ENCODE measurements at places on chromosomes 4 and X. TPM values are rescaled to one million over a fixed set of nuclear protein-coding genes. Genes with fewer than 3 reads are reported as not detected.

- DNase-seq, result no peak
These were observed 298.7 kb upstream of the CLNK start for GRCh38 chr4:10983268-10983667.

- DNase-seq, result no peak
These were observed 275.8 kb upstream of the CPEB2 start for GRCh38 chr4:14726441-14726840.

The CXCR3 gene
- total RNA-seq, result not detected

The PASD1 gene
- not detected for total RNA-seq

The ADH1A gene
- total RNA-seq, result not detected

GRCh38 chrX:31266203-31267076 is 194.6 kb upstream of the FTHL17 start:
- no peak for DNase-seq

DNA sequence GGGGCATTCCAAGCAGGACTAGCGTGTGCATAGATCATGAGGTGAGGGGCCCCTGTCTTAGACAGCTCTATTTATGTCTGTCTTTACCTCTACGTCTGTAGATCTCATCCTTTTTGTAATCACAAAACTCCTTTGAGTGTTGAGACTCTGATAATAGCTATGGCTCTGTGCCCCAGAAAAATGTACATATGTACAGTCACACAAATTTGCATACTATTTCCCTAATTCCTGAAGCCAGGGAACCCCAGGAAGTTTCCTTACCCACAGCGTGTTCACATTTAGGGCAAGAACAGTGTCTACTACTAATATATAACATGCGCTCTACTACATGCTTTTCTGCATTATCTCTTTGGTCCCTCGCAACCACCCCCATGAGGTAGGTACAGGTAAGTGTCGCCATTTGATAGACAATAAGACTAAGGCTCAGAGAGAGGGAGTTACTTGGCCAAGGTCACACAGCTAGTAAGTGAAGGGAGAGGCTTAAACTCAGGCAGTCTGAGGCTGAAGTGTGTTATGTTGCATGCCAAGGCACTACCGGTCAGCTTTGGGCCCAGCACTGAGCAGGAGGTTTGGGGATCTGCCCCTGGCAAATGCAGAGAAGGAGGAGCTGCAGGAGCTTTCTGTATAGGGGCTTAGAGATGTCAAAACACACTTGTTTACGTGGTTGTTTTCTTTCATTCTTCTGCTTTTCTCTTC is 21.0 kb upstream of the CITED1 start:
- no peak for DNase-seq

DNA sequence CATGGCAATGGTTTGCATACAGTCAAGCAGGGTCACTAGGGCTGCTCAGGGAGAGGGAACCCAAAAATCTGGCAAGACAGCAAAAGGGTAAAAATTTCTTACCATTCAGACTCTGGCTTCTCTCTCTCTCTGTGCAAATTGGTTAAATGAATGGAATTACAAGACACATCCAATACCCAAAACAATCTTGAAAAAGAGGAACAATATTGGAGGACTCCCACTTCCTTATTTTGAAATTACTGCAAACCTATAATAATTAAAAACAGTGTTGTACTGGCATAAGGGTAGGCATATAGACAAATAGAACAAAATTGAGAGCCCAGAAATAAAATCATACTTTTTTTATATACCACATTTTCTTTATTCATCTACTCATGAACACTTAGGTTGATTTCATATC is 24.1 kb downstream of the ETDA start:
- no peak for DNase-seq

GRCh38 chr4:102342404-102343074 is 2.7 kb downstream of the SLC39A8 start:
- DNase-seq, result no peak

- DNase-seq, result no peak
These were observed 335.1 kb downstream of the SMARCA1 start for GRCh38 chrX:129188231-129188630.

The IRF2 gene
- total RNA-seq, result 23.6 TPM

The RAB33A gene
- 0.47 TPM for total RNA-seq

- DNase-seq, result no peak
These were observed 547.5 kb downstream of the NLGN4X start for GRCh38 chrX:5681159-5681558.

- no peak for DNase-seq
These were observed 287.4 kb downstream of the RAB28 start for GRCh38 chr4:13196721-13197120.

- DNase-seq, result no peak
These were observed 66.5 kb downstream of the DMP1 start for GRCh38 chr4:87716371-87717265.

GRCh38 chrX:13367950-13368349 is 48.1 kb upstream of the ATXN3L start:
- no peak for DNase-seq

- no peak for DNase-seq
These were observed 265.3 kb downstream of the ZNF674 start for GRCh38 chrX:46279925-46280313.

The STIM2 gene
- 12.2 TPM for total RNA-seq

- DNase-seq, result no peak
These were observed 40.9 kb downstream of the NEK1 start for GRCh38 chr4:169571435-169571834.

GRCh38 chr4:137471461-137471860 is 60.8 kb downstream of the PCDH18 start:
- DNase-seq, result no peak

The AFF2 gene
- 0.24 TPM for total RNA-seq

DNA sequence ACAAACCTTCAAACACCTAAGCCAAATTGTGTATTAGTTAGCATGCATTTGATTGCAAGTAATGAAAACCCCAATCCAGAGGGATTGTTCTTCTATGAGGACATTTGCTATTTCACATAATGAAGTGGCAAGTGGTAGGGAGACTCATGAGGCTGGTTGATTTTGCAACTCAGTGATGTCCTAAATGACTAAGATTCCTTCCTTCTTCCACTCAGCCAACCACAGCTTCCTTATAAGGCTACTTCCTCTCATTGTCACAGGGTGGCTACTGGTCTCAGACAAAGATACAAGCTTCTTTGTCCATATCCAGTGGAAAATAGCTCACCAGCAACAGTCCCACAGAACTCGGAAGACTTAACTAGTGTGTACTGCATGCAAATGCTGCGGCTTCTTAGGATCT is 5.3 kb upstream of the OTC start:
- peak; percentile 68 for DNase-seq

The EVC gene
- total RNA-seq, result 58.6 TPM

GRCh38 chr4:6093671-6094070 is 75.4 kb upstream of the C4orf50 start:
- DNase-seq, result no peak

DNA sequence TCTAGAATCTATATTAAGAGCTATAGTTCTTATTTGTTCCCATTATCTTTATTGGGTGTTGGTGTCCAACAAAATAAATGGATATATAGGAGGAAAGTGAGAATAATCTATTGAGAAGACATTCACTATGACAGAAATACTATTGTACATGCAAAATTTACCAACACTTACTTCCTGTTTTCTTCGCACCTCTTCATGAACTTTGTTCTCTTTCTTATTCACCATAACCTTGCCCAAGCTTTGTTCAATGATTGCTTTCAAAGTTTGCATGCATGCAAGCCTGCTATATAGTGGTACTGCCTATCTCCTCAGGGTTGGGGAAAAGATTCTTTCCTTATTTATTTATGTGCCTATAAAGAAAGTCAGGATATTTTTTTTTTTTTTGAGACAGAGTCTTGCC is 176.4 kb upstream of the JADE1 start:
- DNase-seq, result no peak

GRCh38 chr4:40423735-40424134 is 88.6 kb downstream of the CHRNA9 start:
- DNase-seq, result no peak

The CEP135 gene
- 9.2 TPM for total RNA-seq

- no peak for DNase-seq
These were observed 728.7 kb downstream of the IL1RAPL1 start for GRCh38 chrX:29315931-29316330.

DNA sequence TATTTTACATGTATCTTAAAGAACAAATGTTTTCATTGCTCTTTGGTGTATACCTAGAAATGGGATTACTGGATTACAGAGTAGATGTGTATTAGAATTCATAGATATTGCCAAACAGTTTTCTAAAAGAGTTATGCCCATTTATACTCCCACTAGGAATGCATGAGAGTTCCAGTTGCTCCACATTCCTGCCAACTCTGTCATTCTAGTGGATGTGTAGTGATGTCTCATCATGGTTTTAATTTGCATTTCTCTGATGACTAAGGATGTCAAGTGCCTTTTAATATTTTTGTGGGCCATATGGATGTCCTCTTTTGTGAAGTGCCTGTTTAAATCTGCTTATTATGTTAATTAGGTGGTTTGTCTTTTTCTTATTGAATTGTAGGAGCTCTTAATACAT is 65.6 kb upstream of the BMP2K start:
- DNase-seq, result no peak

- DNase-seq, result peak; percentile 16
These were observed 121.2 kb upstream of the GRPR start for GRCh38 chrX:16002185-16002584.

Data from glomerular endothelial cell (primary cell).